ENCODE measurements at places on chromosomes 3 and 15.

DNA sequence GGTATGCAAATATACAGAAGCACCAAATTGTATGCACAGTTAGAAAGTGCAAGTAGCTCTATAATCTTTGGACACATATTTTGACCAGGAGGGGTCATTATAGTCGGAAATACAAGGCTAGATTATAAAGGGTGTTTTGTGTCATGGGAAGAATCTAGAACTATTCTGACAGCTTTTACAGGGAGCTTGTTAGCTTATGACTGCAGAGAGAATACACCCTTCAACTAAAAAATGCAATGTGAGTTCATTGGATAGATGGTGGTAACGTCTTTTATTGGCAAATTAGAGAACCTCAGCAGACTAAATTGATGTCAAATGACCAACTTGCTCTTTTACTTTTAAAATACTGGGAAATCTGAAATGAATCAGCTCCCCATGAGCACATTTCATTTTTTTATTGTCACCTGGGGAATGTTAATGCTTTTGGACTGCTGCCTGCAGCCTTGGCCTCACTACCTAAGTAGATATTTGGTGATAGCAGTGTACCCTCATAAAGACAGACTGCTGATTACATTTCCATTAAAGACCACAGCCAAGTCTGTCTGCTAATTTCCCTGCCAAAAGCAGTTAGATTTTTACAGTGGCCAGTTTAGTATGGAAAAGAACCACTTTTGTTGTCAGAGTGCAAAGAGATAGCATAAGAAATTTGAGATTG lies 515.9 kb upstream of the DPPA4 start:
- DNase-seq, result no peak

- DNase-seq, result no peak
Measured at GRCh38 chr15:80180468-80180867, 27.7 kb downstream of the FAH start.

DNA sequence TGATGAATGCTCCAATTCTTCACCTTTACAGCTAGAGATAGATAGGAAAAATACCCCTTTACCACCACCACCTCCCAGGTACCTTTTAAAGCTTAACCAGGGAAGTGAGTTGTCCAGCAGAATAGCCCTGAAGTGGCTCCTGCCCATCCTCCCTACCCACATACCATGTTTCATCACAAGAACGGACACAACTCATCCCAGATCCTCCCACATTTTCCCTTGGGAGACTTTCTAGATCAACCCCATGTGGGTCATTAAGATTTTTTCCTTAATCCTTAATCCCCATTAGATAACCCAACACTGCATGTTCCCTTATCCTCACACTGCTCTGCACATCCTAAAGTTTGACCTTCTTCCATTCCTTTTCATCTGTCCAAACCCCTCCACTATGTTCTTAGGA lies 69.3 kb downstream of the CHST2 start:
- no peak for DNase-seq

- no peak for DNase-seq
Measured at GRCh38 chr15:74543583-74543982, 2.6 kb downstream of the ARID3B start.
